ENCODE measurements at places on chromosomes 7 and 10.
A peak's percentile ranks its signal among the peaks of the same experiment; 100 is the strongest.

GRCh38 chr7:24924375-24924774, 55.6 kb downstream of the OSBPL3 start:
- no peak for DNase-seq

GRCh38 chr10:42767906-42768305, 14.7 kb upstream of the BMS1 start:
- no peak for DNase-seq

DNA sequence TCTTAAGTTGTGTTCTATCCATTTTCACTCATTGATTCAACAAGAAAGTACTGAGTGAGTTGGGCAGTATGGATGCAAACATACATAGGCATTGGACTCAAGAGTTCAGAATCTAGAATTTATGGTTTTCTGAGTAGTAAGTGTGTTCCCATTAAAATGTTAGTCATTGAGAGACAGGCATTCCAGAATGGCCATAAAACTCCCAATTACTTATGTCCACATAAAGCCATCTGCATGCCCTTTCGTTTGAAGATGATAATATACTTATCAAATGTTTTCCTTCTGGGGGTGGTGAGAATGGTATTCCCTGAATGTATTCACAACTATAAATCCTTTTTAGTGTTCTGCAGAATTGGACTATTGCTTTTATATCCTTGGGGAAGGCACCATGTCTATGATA, 131.6 kb downstream of the CD36 start:
- no peak for DNase-seq

GRCh38 chr7:86790383-86790782, 146.7 kb downstream of the GRM3 start:
- DNase-seq: no peak

DNA sequence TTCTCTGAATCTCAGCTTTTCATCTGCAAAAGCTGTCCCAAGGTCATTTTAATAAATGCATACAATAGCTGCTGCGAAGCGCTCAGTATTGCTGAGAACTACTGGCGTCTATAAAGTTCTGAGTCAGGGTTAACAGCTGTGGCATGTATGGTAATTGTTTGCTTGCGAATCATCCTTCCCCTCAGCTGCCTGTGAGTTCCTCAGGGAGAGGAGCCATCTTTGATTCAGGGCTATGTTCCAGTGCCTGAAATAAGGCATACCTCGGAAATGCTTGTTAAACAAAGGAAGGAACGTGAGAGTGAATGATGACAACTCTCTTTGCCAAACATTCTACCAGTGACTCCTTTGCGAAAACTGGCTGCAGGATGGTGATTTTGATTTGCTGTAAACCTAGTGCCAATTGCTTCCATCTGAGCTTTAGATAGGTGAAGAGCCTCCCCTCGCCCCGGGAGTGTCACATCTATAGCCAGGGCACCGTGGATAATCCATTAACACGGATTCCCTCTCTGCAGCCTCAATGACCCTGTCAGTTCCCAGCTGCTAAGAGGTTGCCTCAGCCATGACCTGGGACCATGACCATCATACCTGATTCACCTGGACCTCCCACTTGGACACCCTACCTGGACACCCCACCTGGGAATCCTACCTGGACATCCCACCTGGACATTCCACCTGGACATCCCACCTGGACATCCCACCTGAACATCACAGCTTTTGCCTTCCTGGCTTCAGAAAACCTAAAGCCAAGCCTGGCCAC, 39.6 kb downstream of the GPRIN2 start:
- DNase-seq: no peak

- DNase-seq: no peak
Observed at GRCh38 chr10:73645251-73645650, 4.0 kb upstream of the MYOZ1 start.

DNA sequence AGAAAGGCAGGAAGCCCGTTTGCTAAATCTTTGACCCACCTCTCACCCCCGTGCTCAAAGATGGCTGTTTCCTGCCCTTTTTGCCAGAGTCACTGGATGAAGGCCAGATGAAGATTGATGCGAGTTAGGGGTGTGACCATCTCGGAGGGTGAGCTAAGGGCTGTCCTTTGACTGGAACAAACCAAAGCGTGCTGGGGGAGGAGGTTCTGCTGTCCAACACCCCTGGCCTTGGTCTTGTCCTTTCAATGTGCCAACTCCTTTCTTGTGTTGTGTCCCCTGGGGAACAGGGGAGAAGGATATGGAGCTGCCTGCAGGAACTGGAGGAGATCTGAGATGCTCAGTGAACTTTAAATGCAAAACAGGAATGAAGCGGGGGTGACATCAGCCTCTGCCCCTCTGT, 90.3 kb upstream of the ADAM12 start:
- DNase-seq: no peak

DNA sequence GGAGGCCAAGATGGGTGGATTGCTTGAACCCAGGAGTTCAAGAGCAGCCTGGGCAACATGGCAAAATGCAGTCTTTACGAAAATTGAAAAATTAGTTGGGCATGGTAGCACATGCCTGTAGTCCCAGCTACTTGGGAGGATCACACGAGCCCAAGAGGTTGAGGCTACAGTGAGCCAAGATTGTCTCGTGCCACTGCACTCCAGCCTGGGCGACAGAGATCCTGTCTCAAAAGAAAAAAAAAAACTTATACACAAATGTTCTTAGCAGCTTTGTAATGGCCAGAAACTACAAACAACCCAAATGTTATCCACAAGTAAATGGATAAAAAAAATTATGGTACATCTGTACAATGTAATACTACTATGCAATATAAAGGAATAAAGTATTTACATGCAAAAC, 12.6 kb downstream of the NT5C2 start:
- no peak for DNase-seq

- DNase-seq: peak; percentile 70
Observed at GRCh38 chr7:964401-965231, 10.1 kb upstream of the ADAP1 start.

- no peak for DNase-seq
Observed at GRCh38 chr7:38393874-38394273, 120.4 kb upstream of the TARP start.

GRCh38 chr10:16843252-16843870, 26.1 kb upstream of the RSU1 start:
- DNase-seq: no peak
